SJSA1 (cell line): ENCODE measurements at places on chromosomes 3 and 15. TPM values are rescaled to one million over a fixed set of nuclear protein-coding genes. Genes with fewer than 3 reads are reported as not detected.

DNA sequence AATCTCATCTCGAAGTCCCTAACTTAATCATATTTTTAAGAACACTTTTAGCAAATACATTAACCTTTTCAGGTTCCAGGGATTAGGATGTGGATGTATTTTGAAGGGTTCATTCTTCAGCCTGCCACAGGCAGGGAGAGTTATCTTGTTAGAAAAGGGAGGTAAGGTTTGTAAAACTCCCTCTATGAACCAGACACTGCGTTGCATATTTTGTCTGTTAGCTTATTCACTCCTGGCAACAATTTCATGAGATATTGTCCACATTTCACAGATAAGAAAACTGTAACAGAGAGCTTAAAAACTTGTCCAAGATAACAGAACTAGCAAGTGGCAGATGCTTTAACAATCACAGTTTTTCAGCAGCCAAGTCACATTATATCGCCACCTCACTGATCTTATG, 155.4 kb downstream of the DIPK2A start:
- H3K27me3 ChIP-seq = no peaks in the 10 kb centered on the region
- no peak overlapping the region for H3K4me3 ChIP-seq
- H3K27ac ChIP-seq = no peak overlapping the region
- no peaks in the 10 kb centered on the region for H3K4me1 ChIP-seq

GRCh38 chr15:99185414-99186130, 63.8 kb downstream of the TTC23 start:
- DNase-seq = no peak
- peaks cover 9% of the 10 kb centered on the region; the same call in 1 of the 2 replicates for H3K4me1 ChIP-seq
- no peak overlapping the region for H3K27ac ChIP-seq
- H3K36me3 ChIP-seq = peaks cover 14% of the 10 kb centered on the region; the same call in 1 of the 2 replicates
- no peak overlapping the region for H3K4me3 ChIP-seq

GRCh38 chr3:164524201-164524600, 554.1 kb downstream of the SI start:
- no peaks in the 10 kb centered on the region for H3K27me3 ChIP-seq
- no peaks in the 10 kb centered on the region for H3K4me1 ChIP-seq
- DNase-seq = no peak
- H3K4me3 ChIP-seq = no peak overlapping the region

DNA sequence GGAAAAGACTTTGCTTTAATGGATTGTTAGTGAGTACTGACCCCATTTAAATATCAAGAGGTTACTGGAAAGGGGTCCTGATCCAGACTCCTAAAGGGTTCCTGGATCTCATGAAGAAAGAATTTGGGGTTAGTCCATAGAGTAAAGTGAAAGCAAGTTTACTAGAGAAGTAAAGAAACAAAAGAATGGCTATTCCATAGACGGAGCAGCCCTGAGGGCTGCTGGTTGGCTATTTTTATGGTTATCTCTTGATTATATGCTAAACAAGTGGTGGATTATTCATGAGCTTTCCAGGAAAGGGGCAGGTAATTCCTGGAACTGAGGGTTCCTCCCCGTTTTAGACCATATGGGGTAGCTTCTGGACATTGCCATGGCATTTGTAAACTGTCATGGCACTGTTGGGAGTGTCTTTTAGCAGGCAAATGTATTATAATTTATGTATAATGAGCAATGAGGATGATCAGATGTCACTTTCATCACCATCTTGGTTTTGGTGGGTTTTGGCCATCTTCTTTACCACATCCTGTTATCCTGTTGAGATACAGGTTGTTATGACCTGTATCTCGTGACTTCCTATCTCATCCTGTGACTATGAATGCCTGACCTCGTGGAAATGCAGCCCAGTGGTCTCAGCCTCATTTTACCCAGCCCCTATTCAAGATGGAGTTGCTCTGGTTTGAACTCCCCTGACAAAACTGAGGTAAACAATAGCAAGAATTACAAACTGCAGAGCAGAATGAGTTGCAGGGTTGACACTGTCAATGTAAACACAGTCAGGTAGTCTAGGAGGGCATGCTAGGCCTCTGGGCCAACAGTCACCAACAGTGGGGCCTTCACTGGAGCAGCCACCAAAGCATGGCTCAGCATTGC, 10.3 kb upstream of the GPR160 start:
- no peak for DNase-seq
- no peaks in the 10 kb centered on the region for H3K27me3 ChIP-seq
- H3K36me3 ChIP-seq = no peaks in the 10 kb centered on the region
- no peak overlapping the region for H3K27ac ChIP-seq

Gene NPRL2
- total RNA-seq = 4.9 and 9.9 TPM in 2 replicates

Gene CASR
- not detected in 2 replicates for total RNA-seq

Gene GCSAM
- not detected in 2 replicates for total RNA-seq

- H3K4me3 ChIP-seq = no peak overlapping the region
- no peak for DNase-seq
- H3K27ac ChIP-seq = no peak overlapping the region
Measured at GRCh38 chr3:20066850-20067617, 26.8 kb downstream of the KAT2B start.

GRCh38 chr3:50139718-50140423, 15.3 kb upstream of the SEMA3F start:
- H3K36me3 ChIP-seq = no peaks in the 10 kb centered on the region
- H3K27me3 ChIP-seq = no peaks in the 10 kb centered on the region
- no peaks in the 10 kb centered on the region for H3K4me1 ChIP-seq
